ENCODE measurements at places on chromosomes 3 and 15. TPM values are rescaled to one million over a fixed set of nuclear protein-coding genes. Genes with fewer than 3 reads are reported as not detected.

GXYLT2 gene
- total RNA-seq, result 1.5 TPM

CPLX3 gene
- total RNA-seq, result not detected

FAM3D gene
- not detected for total RNA-seq

FOXL2 gene
- total RNA-seq, result 3.4 TPM

GP9 gene
- total RNA-seq, result not detected

CHD2 gene
- 31.3 TPM for total RNA-seq
